Stimulated activated naive CD4-positive, alpha-beta T cell (primary cell): ENCODE measurements at places on chromosomes 6 and 20.

- DNase-seq = no peak
Measured at GRCh38 chr6:73455865-73456629, 4.0 kb upstream of the CGAS start.

DNA sequence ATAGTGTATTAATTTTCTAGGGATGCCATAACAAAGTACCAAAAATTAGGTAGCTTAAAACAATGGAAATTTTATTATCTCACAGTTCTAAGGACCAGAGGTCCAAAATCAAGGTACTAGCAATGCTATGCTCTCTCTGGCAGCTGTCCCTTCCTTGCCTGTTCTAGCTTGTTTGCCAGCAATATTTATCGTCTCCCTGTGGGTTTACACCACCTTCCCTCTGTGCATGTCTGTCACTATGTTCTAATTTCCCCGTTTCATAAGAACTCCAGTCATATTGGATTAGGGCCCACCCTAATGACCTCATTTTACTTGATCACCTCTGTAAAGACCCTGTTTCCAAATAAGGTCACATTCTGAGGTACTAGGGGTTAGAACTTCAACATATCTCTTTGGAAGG lies 217.2 kb downstream of the IBTK start:
- no peak for DNase-seq

DNA sequence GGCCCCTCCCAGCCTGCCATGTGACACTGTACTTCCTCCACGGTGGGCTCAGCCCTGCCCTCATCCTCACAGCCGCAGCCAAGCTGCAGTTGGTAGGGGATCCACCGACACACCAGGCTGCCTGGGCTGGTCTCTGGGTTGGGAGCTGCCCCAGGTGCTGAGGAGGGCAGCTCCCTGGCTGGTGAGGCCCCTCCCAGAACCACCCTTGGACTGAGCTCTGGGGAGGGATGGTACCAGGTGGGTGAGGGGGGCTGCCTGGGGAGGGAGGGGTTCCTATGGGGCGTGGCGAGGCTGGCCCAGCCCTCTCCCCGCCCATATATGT lies 185 bp upstream of the TNFRSF6B start:
- peak; percentile 43 for DNase-seq

DNA sequence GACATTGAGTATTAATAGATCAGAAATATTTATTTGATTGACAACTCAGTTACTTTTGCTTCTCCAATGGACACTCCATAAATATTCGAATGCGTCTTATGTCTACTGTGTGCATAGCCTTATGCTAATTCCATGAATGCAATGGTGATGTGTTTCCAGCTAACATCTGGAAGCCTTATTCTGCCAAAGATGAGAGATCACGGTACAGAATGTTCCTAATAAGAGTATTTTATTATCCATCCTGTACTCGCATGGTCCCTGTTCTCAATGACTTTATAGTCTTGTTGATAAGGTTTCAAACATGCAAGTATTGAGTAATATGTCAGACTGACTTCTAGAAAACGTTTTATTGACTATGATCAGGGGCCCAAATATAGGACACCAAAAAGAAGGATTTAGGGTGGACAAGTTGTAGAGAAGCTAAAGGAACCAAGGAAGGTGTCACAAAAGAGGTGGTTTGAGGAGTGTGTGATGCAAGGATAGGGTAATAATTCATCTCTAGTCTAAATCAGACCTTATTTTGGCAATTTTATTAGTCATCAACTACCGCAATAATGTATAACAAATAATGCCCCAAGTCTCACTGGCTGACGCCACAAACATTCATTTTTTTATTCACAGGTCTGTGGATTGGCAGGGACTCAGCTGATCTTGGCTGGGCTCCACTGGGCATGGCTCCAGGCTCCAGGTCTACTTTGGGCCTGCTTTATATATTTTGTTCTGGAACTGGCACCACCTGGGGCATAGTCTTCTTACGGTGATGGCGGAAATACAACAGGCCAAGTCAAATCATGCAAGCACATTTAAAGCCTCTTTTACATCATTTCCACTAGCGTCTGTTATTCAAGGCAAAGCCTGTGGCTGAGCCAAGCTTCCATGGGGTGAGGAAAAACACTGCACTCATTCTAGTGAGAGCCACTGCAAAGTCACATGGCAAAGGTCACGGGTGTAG lies 24.5 kb upstream of the CD83 start:
- no peak for DNase-seq

- DNase-seq = no peak
Measured at GRCh38 chr6:167211881-167212712, 54.3 kb upstream of the GPR31 start.

DNA sequence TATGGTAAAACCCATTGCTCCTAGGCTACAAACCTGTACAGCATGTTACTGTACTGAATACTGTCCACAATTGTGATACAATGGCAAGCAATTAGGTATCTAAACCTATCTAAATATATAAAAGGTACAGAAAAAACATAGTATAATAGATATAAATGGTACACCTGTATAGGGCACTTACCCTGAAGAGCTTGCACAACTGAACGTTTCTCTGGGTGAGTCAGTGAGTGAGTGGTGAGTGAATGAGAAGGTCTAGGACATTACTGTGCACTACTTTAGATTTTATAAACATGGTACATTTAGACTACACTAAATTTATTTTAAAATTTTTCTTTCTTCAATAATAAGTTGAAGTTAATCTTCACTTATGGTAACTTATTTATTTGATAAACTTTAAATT lies 119.9 kb upstream of the CEP85L start:
- no peak for DNase-seq

DNA sequence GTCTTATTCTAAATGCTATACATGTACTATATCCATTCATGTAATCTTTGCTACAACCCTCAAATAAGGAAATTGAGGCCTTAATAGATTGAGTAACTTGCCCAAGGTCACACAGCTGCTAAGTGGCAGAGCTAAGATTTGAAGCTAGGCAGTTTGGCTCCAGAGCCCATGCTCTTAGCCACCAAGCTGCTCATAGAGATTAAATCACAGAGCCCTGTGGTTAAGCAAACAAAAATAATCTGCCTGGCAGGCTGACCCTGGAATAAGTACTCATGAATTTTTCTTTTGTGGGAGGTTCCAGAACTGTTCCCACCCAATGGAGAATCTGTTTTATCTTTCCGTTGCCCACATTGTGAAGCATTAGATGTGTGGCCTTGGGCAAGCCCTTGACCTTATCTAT lies 7.4 kb downstream of the AAR2 start:
- no peak for DNase-seq

DNA sequence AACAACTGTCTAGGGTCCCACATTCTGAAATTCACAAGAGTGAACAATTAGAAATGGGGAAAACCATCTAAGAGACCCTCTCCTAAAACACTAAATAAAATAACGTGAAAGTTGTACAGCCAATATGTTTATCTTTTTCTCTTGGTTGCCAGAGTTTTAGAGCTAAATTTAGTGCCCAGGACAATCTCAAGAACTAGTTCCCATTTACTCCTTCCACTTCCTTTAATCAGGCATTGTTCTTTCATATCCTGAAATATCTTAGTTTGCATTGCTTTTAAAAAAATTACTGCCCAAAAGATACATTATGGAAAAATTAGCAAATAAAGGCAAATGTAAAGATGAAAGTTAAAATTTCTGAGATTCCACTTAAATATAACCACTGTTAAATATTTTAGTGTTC lies 33.1 kb upstream of the UBR2 start:
- no peak for DNase-seq

DNA sequence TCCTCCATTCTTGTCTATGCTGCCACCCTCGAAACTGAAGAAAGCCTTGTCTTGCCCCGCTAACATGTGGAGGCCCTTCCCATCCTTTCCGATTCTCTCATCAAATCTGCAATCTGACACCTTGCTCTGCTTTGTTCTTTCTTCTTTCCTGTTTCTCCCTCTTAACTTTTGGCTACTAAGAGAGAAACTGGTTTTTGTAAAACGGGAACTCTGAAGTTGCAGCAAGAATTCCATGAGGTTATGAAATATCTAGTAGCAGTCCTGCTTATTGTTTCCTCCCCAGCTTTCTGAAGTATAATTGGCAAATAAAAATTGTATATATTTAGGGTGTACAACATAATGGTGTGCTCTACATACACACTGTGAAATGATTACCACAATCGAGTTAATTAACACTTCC lies 80.2 kb downstream of the MAP7 start:
- DNase-seq = no peak

- DNase-seq = no peak
Measured at GRCh38 chr20:58322083-58322482, 12.6 kb downstream of the RAB22A start.

DNA sequence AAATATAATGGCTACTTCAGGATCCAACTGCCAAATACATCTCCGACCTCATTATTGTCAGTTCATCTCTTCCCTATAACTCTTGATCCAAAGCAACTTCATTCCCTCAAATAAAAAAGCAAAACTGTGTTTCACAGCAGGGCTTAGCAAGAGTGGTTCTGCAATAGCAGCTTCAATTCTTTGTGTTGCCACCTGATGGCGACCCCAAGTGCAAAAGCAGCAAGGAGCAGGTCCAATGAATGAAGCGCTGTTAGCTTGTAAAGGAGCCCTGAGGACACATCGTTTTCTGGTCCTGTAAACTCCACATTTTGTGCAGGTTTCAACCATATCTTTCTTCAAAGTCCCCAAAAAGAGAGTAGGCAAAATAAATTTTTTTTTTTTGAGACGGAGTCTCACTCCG lies 19.6 kb downstream of the RTN4IP1 start:
- DNase-seq = no peak

DNA sequence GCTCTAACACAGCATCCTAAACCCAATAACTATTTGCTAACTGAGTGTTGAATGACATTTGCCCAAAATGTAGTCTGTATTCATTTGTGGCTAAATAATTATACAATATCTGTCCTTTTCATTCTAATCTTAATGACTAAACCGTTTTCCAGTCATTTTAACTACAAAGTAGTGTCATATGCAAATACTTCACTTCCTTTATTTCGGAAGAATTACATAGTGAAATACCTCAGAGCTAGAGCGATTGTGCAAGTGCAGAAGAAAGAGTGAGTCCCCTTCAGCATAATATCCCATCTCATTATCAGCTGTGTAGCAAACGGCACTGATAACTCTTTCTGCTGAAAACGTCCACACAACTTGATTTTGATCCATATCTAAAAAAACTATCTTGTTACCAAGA lies 66.2 kb downstream of the ROS1 start:
- no peak for DNase-seq

DNA sequence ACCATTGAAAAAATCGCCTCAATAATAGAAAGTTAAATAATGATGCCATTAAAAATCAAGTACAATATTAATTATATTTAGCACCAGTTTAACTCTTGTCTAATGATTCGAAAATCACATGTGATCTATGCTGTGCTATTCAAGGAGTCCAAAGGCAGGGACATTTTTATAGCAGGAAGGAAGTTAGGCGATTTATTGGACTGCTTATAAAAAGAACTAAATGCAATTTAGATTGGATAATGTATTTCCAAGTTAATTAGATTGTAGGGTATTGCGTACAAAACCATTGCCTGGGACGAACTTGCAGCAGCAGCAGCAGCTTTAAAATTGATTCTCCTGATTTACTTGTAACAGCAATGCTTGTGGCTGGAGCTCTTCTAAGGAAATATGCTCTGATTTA lies 87.4 kb upstream of the TMEM181 start:
- no peak for DNase-seq

DNA sequence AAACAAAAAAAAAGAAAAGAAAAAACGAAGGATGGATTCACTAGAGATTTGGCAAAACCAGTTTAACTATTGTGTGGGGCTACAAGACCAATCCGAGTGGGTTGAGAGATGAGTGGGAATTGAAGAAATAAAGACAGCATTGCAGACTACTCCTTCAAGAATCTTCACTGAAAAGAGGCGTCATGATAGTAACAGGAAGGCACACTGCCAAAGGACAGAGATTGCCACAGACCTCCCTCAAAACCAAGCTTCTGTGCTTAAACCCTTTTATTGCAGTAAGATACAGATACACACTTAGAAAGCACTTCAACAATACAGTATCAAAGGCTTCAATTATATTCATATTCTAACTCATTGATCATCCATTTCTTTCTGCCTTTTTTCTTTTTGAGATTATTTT lies 103.9 kb downstream of the IPCEF1 start:
- no peak for DNase-seq

GRCh38 chr6:37615564-37616340 lies 81.9 kb downstream of the MDGA1 start:
- no peak for DNase-seq

- no peak for DNase-seq
Measured at GRCh38 chr6:19597809-19598320, 239.3 kb upstream of the ID4 start.

- no peak for DNase-seq
Measured at GRCh38 chr6:154450498-154450897, 60.0 kb downstream of the CNKSR3 start.
